ENCODE measurements at places on chromosomes 4 and X. TPM values are rescaled to one million over a fixed set of nuclear protein-coding genes. Genes with fewer than 3 reads are reported as not detected.

Gene WNK3
- total RNA-seq = 20.8 TPM

GRCh38 chr4:182878633-182879495, 38.3 kb downstream of the DCTD start:
- no peak for DNase-seq

DNA sequence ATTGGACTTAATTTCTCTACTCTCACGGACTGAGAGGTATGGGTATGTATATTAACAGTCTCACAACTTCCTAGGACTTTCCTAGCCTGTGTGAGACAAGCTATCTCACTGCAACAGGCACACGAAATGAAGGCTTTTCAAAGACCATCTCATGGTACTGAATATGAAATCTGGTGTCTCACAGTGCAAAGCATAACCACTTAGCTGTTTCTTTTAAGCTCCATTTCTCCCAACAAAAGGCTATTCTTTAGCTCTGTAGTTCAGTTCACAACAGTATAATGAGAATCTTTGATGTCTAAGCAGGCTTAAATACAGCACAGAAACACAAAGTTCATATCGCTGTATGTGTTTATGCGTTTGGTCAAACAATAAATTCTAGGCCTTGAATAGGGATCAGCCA, 116.2 kb upstream of the PCDH18 start:
- DNase-seq = no peak

GRCh38 chrX:56232221-56233082, at the start of gene KLF8:
KLF8 (plus strand) TSS chrX:56232356; CDS start chrX:56233335, 979 bp downstream.
- DNase-seq = no peak

DNA sequence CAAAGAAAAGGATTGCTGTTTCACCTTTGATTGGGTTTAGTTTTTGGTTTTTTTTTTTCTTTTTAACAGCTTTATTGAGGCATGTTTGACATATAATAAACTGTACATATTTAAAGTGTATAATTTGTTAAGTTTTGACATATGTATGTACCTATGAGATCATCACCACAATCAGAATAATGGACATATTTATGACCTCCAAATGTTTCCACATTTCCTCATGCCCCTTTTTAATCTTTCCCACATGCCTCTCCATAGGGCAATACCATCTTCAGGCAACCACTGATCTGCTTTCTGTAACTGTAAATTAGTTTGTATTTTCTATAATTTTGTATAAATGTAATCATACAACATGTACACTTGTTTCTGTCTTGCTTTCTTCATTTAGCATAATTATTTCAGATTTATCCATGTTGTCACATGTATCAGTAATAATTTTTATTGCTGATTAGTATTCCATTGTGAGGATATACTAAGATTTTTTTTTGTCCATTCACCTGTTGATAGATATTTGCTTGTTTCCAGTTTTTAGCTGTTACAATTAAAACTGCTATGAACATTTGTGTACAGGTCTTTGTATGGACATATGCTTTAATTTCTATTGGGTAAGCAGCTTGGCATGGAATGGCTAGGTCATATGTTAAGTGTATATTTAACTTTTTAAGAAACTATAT, 33.5 kb downstream of the PTPN13 start:
- DNase-seq = no peak

GRCh38 chr4:155505321-155505720, 128.6 kb upstream of the MAP9 start:
- no peak for DNase-seq

- DNase-seq = no peak
Measured at GRCh38 chr4:98745366-98745765, 87.0 kb upstream of the TSPAN5 start.

Gene DUSP21
- not detected for total RNA-seq

DNA sequence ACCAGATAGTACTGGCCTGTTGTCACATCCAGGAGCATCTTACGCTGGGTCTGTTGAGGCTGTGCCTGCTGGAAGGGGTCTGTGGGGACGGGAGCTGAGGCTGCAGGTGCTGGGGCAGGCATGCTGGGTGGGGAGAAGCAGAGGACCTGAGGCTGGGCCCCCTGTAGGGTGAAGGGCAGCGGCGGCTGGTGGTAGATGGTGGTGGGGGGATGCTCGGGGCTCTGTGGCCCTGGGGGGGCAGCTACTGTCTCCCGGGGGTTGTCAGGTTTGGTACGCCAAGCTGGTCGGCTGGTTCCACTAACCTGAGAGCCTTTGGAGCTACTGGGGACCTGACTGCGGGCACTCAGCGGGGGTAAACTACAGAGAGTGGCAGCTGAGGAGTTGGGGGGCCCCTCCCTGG, 7.8 kb downstream of the C4orf54 start:
- no peak for DNase-seq

DNA sequence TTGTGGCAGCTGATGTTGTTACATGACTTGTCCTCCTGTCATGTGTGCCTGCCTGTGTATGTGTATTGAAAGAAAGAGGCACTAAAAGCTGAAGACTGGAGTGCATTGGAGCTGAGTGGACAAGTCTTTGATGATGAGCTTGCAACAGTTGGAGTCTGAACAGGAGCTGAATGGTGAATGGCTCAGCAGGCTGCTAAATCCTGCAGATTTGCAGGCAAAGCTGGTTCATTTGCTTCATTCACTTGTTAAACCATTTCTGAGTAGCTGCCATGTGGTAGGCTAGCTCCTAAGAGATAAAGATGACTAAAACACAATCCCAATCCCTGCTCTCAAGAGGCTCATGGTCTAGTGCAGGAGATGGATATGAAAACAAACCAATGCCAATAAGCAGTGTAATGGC, 217.3 kb downstream of the CHRDL1 start:
- no peak for DNase-seq

DNA sequence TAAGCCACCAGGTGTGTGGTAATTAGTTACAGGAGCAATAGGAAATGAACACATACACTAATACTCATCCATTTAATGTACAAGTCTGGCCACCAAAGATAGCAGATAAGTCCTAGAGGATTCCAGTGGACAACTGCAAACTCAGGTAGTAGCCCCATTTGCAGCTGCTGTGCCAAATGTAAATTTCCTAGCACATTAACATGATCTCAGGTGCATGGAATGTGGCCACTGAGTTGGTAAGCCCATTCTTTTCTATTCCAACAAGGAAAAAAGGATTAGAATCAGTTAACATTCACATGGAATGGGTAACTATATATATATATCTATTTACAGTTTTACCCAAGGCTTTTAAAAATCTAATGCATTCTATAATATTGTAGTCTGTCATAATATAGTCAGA, 23.3 kb upstream of the FRAS1 start:
- DNase-seq = no peak

DNA sequence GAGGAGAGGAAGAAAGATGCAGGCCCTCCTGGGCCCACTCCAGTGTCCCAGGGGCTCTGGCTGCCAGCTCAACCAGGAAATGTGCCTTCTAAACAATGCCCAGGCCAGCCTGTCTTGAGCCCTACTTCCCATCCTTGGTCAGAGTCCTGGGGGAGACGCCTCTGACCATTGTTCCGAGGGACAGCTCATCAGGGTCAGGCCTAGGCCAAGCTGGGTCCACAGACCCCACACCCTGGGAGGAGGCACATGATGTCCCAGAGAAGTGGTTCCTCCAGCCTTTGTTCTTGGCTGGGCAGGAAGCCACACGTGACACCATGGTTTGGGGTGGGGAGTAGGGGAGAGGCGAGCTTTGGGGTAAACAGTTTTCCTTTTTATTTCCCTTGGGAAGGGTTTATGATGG, 102.5 kb downstream of the EFNB1 start:
- no peak for DNase-seq

- DNase-seq = no peak
Measured at GRCh38 chr4:42605264-42605663, 51.6 kb downstream of the ATP8A1 start.

DNA sequence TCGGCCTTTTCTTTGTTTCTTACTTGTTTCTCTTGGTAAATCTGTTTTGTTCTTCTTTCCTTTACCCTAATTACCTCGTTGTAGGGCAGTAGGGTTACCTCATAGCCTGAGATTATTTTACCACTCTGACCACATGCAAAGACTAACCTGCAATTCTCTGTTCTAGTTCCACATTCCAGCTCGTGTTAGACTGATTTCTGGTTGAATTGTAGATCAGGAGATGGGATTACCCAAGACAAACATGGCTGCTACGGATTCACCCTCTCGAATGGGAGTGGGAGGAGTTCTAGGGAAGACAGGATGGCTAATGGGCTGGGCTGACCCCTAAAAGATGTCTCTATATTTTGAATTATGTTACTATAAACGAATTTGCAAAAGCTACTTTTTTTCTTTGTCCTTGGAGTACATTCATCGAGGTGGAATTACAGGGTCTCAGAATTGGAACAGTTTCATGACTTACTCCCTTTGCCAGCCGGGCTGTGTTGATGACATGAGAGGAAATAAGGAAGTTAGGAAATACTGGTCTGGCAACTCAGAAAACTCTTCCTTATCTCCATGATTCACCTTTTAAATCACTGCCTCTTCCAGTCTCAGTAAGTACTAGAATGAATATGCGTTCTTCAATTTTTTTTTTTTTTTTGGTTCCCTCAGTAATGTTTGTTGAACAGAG, 36.7 kb upstream of the FBXW7 start:
- DNase-seq = no peak

Gene HERC5
- total RNA-seq = 6.8 TPM

Gene IBSP
- 1.2 TPM for total RNA-seq

DNA sequence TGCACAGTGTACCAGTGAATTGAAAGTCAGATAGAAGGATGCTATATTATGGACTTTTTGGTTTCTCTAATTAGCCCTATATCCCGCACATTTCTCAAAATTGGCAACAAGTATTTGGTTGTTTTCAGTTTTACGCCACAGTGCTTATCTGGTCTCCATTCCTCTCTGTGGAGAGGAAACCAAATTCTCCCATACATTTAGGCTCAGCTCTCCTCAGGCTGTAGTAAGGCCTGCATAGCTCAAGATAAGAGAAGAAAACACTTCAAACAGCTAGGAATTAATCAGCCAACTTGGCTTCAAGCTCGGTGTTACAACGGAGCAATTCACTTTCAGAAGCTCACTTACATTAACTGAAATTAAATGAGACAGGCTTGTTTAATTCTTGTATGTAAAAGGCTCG, 263.2 kb downstream of the PDHA2 start:
- DNase-seq = no peak

GRCh38 chr4:177611974-177612664, 169.9 kb upstream of the AGA start:
- no peak for DNase-seq
